Left renal cortex interstitium (tissue), 4 donors: ENCODE measurements at places on chromosomes 7 and 10. TPM values are rescaled to one million over a fixed set of nuclear protein-coding genes. Genes with fewer than 3 reads are reported as not detected.

The CDK1 gene
- 64.8 TPM for polyA plus RNA-seq

The IL6 gene
- polyA plus RNA-seq = not detected

The CAV1 gene
- 36.1 TPM for polyA plus RNA-seq

The HMX2 gene
- 1.4 TPM for polyA plus RNA-seq

The OR2A42 gene
- polyA plus RNA-seq = 0.58 TPM

The CRYGN gene
- polyA plus RNA-seq = 1.9 TPM

The UNCX gene
- 20.2 TPM for polyA plus RNA-seq

DNA sequence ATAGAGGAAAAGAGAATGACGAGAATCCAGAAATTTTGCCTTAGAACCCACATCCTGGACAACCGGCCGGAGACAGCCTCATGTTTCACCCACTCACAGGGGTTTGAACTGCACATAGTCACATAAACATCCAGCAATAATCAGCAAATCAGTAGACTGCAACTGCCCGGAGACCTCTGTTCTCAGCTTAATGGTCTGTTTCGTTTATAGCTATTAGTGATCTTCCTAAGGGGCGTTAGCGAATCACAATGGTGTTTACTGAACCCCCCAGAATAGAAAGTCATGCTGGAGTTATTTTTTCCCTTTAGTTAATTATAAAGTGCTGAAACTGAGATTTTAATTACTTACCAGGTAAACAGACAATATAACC is 98.4 kb downstream of the SFMBT2 start:
- no peak for DNase-seq

DNA sequence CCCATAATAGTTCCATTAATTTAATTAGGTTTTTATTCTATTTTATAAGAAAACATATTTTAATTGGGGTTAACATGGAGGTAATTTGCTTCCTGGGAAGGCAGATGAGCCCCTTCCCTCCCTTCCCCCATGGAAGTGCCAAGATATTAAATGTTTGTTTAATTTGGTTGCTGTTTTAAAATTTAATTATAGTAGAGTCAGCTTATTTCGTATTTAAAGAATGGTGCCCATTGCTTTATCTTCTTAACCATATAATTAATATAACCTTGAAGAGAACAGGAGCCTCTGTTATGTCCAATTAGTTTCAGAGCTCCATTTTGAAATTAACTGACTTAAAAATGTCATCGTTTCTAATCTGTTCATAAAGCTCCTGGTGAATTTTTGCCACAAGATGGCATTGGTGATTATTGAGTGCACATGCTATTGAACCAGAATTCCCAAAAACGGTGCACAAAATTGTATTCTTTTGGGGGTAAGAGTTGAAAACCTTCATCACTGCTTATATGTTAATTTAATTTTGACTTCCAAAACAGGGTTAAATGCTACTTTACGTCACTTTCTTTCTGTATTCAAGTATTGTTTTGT is 26.0 kb downstream of the KLHDC10 start:
- no peak for DNase-seq

DNA sequence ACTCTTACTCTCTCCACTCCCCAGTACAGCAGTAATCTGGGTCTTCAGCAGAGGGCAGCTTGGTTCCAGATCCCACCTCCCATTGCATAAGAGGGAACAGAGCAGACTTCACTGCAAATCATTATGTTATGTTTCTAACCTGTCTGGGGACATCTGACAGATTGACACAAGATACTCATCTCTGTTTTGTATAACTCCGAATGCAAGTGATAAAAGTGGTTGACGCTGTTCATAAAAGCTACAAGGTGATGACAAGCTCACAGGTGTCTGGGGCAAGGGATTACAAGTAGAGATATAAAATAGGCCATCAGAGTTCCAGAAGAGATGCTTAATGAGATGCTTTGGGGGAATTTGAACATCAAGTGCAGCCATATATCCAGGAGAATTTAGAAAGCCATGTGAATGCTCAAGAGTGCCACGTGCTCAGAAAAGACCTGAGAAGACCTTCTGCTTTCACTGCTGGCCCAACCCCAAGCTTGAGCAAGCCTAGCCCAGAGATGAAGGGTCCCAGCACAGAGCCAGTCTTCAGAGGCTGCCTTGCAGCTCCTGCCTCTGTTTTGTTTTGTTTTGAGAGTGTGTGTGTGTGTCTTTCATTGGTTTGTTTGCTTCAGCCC is 80.6 kb downstream of the VSTM2A start:
- no peak for DNase-seq

DNA sequence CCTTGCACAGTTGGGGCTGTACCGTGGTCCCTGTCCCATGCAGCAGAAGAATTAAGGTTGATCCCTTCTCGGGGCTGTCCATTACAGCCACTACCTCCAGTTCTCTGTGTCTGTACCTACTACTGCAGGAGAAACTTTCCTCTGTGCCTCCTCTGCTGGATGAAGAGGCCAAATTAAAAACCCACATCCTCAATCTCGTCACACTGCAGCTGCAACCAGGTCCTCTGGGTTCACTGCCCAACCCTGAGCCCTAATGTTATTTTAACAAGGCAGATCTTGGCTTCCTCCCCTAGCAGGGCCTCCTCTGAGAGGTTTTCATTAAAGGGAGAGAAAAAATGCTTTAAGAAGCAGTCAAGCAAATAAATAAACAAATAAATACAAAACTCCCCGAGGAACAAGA is 66.6 kb downstream of the PLXNA4 start:
- DNase-seq = no peak

GRCh38 chr10:44385026-44385695 is at the start of gene CXCL12:
Gene CXCL12 (minus strand): TSS chr10:44385097. CDS start chr10:44385005, 92 bp downstream.
- DNase-seq = no peak

DNA sequence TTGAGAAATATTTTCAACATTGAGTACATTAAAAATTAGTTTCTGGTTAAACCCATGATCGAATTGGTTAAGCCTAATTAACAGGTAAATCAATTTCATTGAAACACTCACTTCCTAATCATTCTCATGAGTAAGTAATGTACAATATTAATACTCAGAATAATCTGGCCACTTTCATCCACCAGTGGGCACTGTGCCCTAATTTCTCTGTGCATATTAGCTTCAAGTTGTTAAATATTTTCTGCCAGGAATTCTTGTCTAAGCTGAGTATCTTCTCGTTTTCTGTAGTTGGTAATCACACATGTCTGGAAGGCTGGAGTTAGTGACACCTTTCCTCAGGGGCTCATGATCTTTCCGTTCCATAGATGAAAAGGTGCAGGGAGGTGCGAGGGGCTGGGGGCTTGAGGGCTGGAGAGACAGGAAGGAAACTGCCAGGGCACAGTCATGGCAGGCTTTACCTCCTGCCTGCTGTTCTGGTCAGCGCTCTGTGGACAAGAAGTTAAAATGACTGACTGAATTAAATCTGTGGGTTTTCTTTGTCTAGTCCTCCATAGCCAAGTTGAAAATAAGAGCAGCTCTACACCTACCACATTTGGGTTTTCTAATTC is 71.9 kb downstream of the WIPF3 start:
- DNase-seq = no peak

DNA sequence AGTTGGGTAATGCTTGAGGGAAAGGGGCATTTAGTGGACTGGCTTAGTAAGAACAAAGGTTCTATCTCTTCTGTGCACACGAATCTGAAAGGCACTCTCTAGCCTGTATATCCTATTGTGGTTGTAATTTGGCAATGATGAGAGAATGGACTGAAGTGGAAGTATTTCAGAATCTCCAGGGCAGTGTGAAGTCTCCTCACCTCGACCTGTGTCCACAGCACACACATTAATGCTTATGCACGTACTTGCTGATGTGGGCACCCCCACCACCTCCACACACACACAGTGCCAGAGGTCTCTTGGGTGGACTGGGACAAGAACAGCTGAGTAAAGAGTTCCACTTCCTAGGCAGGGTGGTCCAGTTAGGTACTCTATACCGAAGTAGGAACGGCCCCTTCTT is 6.9 kb downstream of the SMC3 start:
- no peak for DNase-seq

DNA sequence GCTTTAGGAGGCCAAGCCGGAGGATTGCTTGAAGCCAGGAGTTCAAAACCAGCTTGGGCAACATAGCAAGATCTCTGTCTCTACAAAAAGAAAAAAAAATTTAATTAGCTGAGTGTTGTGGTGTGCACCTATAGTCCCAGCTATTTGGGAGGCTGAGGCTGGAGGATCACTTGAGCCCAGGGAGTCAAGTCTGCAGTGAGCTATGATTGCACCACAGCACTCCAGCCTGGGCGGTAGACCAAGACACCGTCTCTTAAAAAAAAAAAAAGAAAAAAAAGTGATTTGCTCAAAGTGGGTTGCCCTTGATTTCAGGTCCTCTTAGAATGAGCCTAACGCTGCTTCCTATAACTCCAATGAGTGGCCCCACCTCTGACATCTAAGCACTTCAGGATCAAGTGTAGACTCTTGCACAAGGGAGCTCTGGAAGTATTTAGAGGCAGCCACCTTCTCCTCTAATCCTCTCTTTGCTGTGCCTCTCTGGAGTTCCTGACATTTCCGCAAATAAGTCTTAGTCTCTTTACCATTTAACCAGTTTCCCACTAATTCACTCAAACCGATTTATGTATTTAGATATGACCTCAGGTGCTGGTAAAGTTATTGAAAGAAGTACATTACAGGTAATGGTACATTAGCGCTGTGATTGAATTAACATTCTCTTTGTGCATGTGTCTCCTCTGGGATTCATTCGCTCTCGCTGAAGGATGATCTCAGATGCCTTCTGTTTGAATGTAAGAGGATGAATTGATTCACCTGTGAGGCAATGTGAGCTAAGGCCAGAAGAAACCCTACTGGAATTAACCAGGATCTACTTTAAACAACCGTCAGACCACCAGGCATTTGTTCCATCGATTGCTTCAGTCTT is 60.8 kb upstream of the CELF2 start:
- DNase-seq = no peak

GRCh38 chr10:43961523-43962345 is 313.1 kb upstream of the ZNF32 start:
- no peak for DNase-seq

DNA sequence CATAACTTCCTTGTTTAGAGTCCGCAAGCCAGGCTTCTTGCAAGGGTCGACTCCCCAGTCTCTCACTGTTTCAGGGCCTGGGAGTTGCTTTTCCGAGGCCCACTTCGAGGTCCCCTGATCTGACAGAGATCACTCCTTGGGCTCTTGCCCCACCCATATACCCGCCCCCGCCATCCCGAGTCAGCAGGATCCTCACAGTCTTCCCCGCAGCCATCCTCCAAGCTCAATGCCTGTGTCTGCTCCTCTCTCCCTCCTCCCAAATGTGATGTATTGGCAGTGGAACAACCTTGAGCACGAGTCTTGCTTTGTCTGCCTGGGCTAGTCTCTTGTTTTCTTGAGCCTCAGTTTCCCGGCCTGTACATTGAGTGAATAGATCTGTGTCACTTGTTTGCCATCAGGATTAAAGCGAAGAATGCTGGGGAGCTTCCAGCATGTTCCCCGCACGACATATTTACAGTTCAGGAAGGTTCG is 2.4 kb upstream of the HMX2 start:
- DNase-seq = no peak

GRCh38 chr7:68393051-68393450 is 1205.2 kb upstream of the AUTS2 start:
- DNase-seq = no peak

DNA sequence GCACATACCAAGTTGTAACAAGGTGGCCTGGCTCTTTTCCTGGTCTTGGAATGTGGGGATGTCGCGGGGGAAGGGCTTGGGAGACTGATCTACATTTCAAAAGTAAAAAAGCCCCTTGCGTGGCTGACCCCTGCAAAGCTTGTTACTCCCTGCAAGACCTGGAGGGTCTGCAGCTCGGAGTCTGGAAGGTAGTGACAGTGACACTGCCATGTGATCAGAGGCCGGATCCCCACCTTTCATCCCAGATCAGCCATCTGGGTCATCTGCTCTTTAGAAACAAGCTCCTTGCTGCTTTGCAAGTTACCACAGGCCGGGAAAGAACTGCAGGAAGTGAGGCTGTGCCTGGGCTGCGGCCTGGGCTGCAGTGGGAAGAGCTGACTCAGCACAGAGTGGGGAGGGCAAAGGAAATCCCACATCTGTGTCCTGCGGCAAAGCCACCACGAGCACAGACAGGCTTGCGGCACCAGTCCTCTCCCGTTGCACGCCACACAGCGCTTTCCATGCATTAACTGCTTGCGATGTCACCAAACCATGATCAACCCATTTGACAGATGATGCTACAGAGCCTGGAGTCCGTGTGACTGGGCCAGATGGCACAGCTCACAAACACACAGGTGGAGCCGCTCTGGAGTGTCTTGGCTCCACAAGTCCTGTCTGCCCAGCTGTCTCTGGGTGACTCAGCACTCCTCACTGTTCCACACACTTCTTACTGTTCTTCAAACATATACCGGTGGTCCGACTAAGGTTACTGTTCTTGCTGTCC is 97.7 kb downstream of the SH3PXD2A start:
- DNase-seq = no peak

GRCh38 chr7:139095194-139095659 is 14.3 kb downstream of the ZC3HAV1 start:
- no peak for DNase-seq

DNA sequence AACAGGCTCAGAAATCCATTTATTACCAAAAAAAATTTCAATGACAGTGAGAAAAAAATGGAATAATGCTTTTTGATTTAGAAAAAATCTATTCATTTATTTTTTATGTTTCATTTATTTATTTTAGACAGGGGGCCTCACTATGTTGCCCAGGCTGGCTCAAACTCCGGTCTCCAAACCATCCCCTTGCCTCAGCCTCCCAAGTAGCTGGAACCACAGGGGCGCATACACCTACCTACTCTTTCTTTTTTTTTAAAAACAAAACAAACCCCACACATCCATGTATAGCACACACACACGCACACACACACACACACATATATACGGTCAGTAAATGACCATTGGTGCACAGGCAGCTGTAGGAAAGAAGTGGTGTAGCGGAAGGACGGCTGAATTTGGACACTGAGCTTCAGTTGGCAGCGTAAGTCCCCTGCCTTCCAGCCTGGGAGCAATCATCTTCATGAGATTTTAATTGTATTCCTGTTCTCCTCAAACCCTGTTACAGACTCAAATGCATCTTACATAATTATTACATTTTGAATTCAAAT is 28.8 kb downstream of the ARL4A start:
- no peak for DNase-seq

- DNase-seq = no peak
Measured at GRCh38 chr7:158051776-158052175, 535.8 kb downstream of the PTPRN2 start.

DNA sequence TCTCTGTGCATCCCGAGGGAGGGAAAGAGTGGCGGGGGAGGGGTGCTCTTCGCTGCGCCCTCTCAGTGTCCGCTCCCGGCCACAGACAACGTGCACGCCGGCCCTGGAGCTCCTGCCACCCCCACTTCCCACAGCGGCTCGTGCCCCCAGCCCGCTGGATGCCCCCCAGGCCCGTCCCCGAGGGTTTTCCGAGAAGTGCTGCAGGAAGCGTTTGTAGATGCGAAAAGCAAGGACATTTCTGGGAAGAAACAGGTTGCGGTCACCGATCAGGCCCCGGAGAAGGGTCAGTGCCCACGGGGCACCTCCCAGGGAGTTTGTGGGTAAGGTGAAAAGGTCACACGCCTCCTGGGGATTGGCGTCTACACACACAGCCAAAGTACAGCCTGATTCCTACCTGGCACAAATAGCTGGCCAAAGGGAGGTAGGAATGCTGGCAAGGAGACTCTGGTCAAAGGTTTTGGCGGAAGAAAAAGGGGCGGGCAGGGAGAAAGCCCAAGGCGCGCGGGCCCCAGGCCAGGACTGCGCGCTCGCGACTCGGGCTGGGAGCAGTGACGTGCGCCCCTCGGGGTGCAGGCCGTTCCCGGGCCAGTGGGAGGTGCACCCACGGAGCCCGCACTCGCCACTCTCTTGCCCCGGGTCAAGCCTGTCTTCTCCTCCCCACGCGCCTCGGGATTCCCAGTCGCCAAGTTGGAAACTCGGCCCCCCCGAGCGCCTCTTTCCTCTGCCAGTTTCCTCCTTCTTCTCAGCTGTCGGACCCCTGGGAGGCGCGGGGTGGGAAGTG is 1.5 kb upstream of the NRP1 start:
- no peak for DNase-seq
